ENCODE measurements at places on chromosomes 6 and 20.
A peak's percentile ranks its signal among the peaks of the same experiment; 100 is the strongest.

DNA sequence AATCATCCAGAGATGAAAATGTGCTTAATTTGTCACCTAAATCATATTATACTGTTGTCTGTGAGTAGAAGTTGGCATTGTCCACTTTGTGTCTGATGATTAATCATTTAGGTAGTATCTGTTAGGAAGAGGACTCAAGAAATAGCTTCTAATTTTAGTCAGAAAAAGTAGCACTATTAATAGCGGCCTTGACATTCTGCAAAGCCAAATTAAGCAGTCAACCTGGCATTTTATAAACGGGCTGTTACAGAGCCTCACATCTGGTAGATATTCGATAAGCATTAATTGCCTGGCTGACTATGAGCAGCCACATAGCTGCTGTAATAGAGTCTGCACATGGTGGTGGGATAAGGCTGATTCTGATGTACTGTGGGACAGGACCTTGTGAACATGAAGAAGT, 99.5 kb downstream of the KLHL32 start:
- no peak for DNase-seq

DNA sequence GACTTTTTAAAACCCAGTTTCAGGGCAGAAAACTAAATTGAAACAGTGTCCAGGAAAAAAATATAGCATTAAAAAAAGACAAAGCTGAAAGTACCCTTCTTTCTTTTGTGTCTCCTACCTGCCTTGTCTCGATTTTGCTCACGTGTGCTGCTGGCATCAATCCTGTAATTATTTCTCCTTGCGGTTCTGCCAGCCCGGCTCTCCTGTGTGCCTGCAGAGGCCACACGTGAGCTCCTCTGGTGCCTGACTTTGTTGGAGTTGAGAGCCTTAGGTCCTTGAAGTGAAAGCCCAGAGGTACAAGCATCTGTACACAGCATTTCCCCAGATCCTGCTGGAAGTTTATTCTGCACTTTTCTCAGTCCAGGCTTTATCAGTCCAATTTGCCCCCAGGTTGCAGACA, 36.5 kb downstream of the GHRH start:
- no peak for DNase-seq

- DNase-seq, result peak; percentile 57
Measured at GRCh38 chr6:110328259-110328658, 29.9 kb downstream of the METTL24 start.

- DNase-seq, result no peak
Measured at GRCh38 chr6:163487606-163488005, 73.1 kb downstream of the QKI start.

- DNase-seq, result peak; percentile 81
Measured at GRCh38 chr6:30981942-30982772, 1.4 kb upstream of the MUC21 start.

DNA sequence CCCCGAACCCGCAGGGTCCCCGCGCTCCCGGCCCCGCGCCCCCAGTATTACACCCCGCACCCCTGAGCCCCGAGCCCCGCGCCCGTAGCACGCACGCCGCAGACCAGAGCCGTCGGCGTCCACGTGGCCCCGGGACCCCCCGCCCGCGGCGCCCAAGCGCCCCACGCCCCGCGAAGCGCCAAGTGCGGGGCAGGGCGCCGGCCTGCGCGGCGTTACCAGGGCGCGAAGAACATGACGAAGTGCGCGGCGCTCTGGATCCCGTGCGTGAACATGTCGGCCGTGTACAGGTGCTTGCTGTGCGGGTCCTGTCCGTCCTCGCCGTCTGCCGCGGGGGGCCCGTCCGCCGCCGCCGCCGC, 312 bp downstream of the TXNDC5 start:
- no peak for DNase-seq
